Caki2 (cell line): ENCODE measurements at places on chromosomes 1 and 21. TPM values are rescaled to one million over a fixed set of nuclear protein-coding genes. Genes with fewer than 3 reads are reported as not detected.

The PTGFR gene
- total RNA-seq: not detected in 2 replicates

GRCh38 chr1:227447531-227447990 lies 115.8 kb upstream of the ZNF678 start:
- DNase-seq: no peak

The SEMA4A gene
- total RNA-seq: 1.9 and 2.0 TPM in 2 replicates

The CD5L gene
- total RNA-seq: not detected in 2 replicates

GRCh38 chr1:45403298-45403697 lies 63.1 kb upstream of the MUTYH start:
- no peak for DNase-seq
